Renal cortical epithelial cell (primary cell): ENCODE measurements at places on chromosomes 2 and 18. TPM values are rescaled to one million over a fixed set of nuclear protein-coding genes. Genes with fewer than 3 reads are reported as not detected.

The FBXO15 gene
- total RNA-seq = 1.7 and 3.4 TPM in 2 replicates

The NT5DC4 gene
- not detected in 2 replicates for total RNA-seq

The VWC2L gene
- total RNA-seq = 0.15 TPM in 1 of 2 replicates, not detected in the other

The B4GALT6 gene
- 6.4 and 6.9 TPM in 2 replicates for total RNA-seq

The C2orf15 gene
- 5.6 and 9.2 TPM in 2 replicates for total RNA-seq

The CCDC121 gene
- 0.69 and 3.8 TPM in 2 replicates for total RNA-seq

The TSPYL6 gene
- not detected in 2 replicates for total RNA-seq

The EFEMP1 gene
- 155 and 330 TPM in 2 replicates for total RNA-seq

The LAMA3 gene
- total RNA-seq = 70.9 and 246 TPM in 2 replicates

The CAPN13 gene
- total RNA-seq = 0.17 and 1.8 TPM in 2 replicates

The GALM gene
- 3.1 and 10.5 TPM in 2 replicates for total RNA-seq

The TMEM247 gene
- not detected in 2 replicates for total RNA-seq

The KCNE4 gene
- 0.05 and 0.52 TPM in 2 replicates for total RNA-seq

The CFLAR gene
- 253 and 297 TPM in 2 replicates for total RNA-seq

The PTPRN gene
- 0.35 and 0.52 TPM in 2 replicates for total RNA-seq

The CNDP2 gene
- total RNA-seq = 467 and 835 TPM in 2 replicates

The STPG4 gene
- total RNA-seq = 0.20 and 0.52 TPM in 2 replicates

The GPR39 gene
- total RNA-seq = 9.2 and 26.0 TPM in 2 replicates

The SAG gene
- not detected in 2 replicates for total RNA-seq

The NABP1 gene
- total RNA-seq = 123 and 179 TPM in 2 replicates

The CREG2 gene
- under 0.01 and 0.70 TPM in 2 replicates for total RNA-seq

The CCDC141 gene
- under 0.01 and 0.05 TPM in 2 replicates for total RNA-seq

The VSNL1 gene
- 0.05 TPM in 1 of 2 replicates, not detected in the other for total RNA-seq

The ARL6IP6 gene
- 16.4 and 40.3 TPM in 2 replicates for total RNA-seq

The C2orf80 gene
- total RNA-seq = not detected in 2 replicates

The SIX3 gene
- not detected in 2 replicates for total RNA-seq

The SGPP2 gene
- total RNA-seq = 49.0 and 88.9 TPM in 2 replicates
